ENCODE measurements at places on chromosomes 2 and 18. TPM values are rescaled to one million over a fixed set of nuclear protein-coding genes. Genes with fewer than 3 reads are reported as not detected.

DNA sequence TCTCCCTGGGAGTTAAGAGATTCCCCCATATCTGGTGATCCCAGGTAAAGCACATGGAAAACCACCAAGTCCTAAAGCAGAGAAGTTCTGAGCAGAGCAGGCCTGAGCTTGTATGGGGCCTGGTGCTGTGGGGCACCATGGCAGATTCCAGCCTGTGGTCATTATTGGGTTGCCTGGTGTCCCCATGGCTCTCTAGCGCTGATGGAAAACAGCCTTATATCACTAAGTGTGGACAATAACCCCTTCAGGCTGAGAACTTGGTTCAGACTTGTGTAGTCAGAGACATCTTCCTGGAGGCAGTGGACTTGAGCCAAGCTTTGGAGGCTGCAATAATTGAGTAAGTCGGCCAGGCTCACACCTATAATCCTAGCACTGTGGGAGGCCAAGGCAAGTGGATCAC is 96.8 kb downstream of the MCFD2 start:
- H3K36me3 ChIP-seq = no peaks in the 10 kb centered on the region
- no peak for DNase-seq
- H3K4me3 ChIP-seq = no peak overlapping the region
- no peak overlapping the region for H3K27ac ChIP-seq

DNA sequence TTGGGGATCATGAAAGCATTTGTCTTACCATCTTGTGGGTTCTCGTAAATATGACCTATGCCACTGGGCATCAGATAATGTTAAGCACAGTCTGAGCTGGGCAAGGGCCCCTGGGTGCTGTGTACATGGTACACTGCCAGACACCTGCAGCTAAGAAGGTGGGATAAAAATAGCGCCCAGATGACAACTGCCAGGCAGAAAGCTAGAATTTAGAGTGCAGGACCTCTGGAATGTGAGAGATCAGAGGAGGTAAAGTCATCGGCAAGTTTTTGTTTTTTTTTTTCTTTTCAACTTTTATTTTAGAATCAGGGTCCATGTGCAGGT is 53.8 kb upstream of the CYRIA start:
- DNase-seq = no peak
- H3K4me3 ChIP-seq = no peak overlapping the region
- H3K4me1 ChIP-seq = no peaks in the 10 kb centered on the region
- H3K36me3 ChIP-seq = no peaks in the 10 kb centered on the region

C2orf78 gene
- total RNA-seq = not detected

FRZB gene
- total RNA-seq = not detected

- no peak overlapping the region for H3K27ac ChIP-seq
- H3K4me1 ChIP-seq = no peaks in the 10 kb centered on the region
- no peak for DNase-seq
- peaks cover 17% of the 10 kb centered on the region for H3K27me3 ChIP-seq
- H3K4me3 ChIP-seq = no peak overlapping the region
- H3K36me3 ChIP-seq = no peaks in the 10 kb centered on the region
Measured at GRCh38 chr18:76314015-76314414, 181.0 kb downstream of the ZNF516 start.

DNA sequence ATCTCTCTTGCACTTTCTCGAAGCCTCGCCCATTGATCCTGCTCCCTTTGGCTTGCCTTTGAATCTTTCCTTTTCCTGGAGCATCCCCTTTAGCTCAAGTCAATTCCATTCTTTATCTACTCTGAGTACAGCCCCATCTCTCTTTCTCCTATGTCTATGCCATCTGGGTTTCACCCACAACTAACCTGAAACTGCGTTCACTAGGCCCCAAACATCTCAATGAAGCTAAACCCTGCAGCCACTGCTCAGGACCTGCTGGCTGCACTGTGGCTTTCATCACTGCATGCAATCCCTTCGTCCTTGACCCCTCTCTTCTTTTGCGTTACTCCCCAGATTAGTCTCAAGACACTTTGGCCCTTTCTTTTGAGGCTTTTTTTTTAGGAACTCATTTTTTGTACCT is 81.6 kb upstream of the CYRIA start:
- no peak for DNase-seq
- H3K36me3 ChIP-seq = no peaks in the 10 kb centered on the region
- H3K4me1 ChIP-seq = peaks cover 16% of the 10 kb centered on the region
- H3K27me3 ChIP-seq = peaks cover 6% of the 10 kb centered on the region
- H3K27ac ChIP-seq = peak overlapping the region; percentile 36

Measured in activated CD4-positive, alpha-beta memory T cell treated with anti-CD3 and anti-CD28 coated beads for 36 hours (primary cell).